DND-41 (cell line): ENCODE measurements at places on chromosomes 3 and 15.
A peak's percentile ranks its signal among the peaks of the same experiment; 100 is the strongest.

- no peaks in the 10 kb centered on the region for H3K27me3 ChIP-seq
- peaks cover 4% of the 10 kb centered on the region; the same call in 1 of the 2 replicates for H3K36me3 ChIP-seq
- no peak overlapping the region for H3K27ac ChIP-seq
Observed at GRCh38 chr3:182925330-182925943, 54.9 kb downstream of the DCUN1D1 start.

GRCh38 chr15:58329781-58330671 lies 101.8 kb upstream of the LIPC start:
- H3K27ac ChIP-seq = no peak overlapping the region
- peaks cover 39% of the 10 kb centered on the region for H3K4me1 ChIP-seq
- no peaks in the 10 kb centered on the region for H3K27me3 ChIP-seq
- DNase-seq = no peak
- H3K4me3 ChIP-seq = no peak overlapping the region

DNA sequence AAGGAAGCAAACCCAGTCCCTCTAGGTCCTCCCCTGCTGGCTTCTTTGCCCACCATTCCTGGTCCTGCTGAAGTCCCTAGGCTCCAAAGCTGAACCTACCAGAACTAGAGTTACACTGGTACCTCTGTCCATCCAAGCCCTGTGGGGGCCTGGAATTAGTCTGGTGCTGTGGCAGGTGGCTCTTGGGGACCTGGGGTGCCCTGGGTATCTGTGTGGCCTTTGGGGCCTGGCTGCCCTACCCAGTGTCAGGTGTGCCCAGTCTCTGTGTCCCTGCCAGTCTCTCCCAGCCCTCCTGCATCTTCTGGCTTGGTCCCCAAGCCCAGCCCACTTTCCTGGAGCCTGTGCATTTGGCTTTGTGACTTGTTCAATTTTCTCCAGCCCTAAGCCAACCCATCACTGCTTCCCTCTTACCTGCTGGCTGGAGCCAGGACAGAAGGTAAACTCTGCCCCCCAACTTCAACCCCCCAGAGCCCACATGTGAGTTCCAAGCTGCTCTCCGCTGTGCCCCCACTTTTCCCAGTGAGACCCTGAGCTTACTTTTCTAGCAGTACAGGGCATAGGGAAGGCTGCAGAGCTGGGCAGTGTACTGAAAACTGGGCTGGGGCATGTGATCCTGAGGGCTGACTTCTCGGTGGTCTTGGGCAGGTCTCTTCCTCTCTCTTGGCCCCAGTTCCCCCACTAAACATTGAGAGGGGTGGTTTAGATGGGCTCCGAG lies 28.3 kb upstream of the HHATL start:
- no peak overlapping the region for H3K27ac ChIP-seq
- H3K36me3 ChIP-seq = no peaks in the 10 kb centered on the region

DNA sequence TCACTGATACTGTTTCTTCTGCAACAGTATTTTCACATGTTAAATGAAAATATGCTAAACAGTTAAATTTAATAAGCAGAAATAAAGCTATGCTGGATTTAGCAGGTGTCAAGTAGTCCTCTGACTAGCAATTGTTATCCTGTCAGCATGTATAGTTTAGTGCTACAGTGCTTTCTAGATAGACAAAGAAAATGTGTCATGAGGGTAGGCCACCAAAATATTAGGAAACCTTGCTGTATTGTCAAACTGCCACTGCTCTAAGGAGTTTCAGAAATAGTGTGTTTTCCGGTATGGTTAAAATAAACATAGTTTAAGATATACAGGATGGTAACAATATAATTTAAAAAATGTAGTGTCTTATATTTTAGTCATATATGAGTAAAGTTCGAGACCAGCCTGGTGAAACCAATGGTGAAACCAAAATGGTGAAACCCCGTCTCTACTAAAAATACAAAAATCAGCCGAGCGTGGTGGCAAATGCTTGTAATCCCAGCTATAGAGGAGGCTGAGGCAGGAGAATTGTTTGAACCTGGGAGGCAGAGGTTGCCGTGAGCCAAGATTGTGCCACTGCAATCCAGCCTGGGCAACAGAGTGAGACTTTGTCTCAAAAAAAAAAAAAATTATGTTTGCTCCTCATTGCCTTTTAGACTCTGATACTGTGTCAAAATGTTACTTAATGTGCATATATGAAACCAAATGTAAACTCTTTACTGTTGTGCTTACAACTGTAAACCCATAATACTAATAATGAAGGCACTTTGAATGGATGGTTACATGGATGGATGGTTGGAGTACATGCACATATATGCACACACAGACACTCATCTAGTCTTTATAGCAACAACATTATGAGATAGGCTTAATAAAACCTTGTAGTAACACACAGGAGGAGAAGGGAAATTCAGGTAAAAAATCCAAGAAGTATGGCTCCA lies 204.8 kb downstream of the RSRC1 start:
- no peaks in the 10 kb centered on the region for H3K27me3 ChIP-seq
- no peak overlapping the region for H3K27ac ChIP-seq
- no peak for DNase-seq
- no peak overlapping the region for H3K4me3 ChIP-seq
- no peaks in the 10 kb centered on the region for H3K36me3 ChIP-seq

DNA sequence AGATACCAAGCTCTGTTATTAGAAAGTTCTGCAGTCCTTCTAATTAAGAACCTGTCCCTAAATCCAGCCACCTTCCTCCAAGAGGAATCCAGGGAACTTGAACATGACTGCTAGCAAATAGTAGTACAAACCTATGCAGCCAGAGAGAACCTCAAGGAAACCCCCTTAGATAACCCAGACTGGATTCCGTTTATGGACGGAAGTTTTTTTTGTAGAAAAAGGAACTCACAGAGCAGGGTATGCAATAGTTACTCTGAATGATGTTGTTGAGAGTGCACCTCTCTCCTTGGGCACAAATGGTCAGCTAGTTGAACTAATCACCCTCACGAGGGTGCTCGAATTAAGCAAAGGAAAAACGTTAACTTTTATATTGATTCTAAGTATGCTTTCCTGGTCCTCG lies 40.8 kb downstream of the TM4SF18 start:
- H3K27ac ChIP-seq = no peak overlapping the region
- H3K36me3 ChIP-seq = no peaks in the 10 kb centered on the region
- no peak overlapping the region for H3K4me3 ChIP-seq
- H3K27me3 ChIP-seq = peaks cover 3% of the 10 kb centered on the region
- DNase-seq = no peak

GRCh38 chr15:74391582-74392450 lies 24.4 kb upstream of the CYP11A1 start:
- no peaks in the 10 kb centered on the region for H3K27me3 ChIP-seq
- H3K27ac ChIP-seq = 0 out of 2 replicates have a peak overlapping the region, but pooled peaks have one; percentile 1
- no peak for DNase-seq
- H3K36me3 ChIP-seq = no peaks in the 10 kb centered on the region
- H3K4me3 ChIP-seq = no peak overlapping the region
